ENCODE measurements at places on chromosomes 5 and 9. TPM values are rescaled to one million over a fixed set of nuclear protein-coding genes. Genes with fewer than 3 reads are reported as not detected.
A peak's percentile ranks its signal among the peaks of the same experiment; 100 is the strongest.

- H3K4me1 ChIP-seq, result no peaks in the 10 kb centered on the region
- H3K27me3 ChIP-seq, result peaks cover 19% of the 10 kb centered on the region
- peak overlapping the region; percentile 49 for H3K4me3 ChIP-seq
These were observed 861 bp downstream of the NTRK2 start for GRCh38 chr9:84670138-84671041.

DNA sequence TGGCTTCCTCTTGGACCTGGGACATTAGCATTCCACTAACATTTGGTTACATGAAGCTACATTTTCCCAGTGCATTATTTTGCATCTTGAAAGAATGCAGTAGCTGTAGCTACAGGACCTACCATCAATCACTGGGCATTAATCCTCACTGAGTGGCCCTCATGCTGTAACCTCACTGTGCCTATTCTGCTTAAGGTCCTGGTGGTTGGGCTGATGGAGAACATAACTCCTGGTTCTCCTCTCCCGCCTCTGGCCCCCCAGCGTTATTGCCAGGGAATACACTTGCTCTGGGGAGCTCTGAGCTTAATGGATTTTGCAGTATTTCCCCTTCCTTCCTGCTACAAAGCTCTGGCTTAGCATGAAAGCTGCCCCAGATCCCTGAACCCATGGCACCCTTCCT, 111.5 kb upstream of the EQTN start:
- H3K4me3 ChIP-seq, result no peak overlapping the region
- no peaks in the 10 kb centered on the region for H3K36me3 ChIP-seq
- no peak overlapping the region for H3K27ac ChIP-seq
- no peak for DNase-seq
- H3K4me1 ChIP-seq, result 0 out of 2 replicates have a peak, but pooled peaks cover 4% of the 10 kb centered on the region
- no peaks in the 10 kb centered on the region for H3K27me3 ChIP-seq

GRCh38 chr5:38725371-38725865, 120.4 kb upstream of the OSMR start:
- H3K27me3 ChIP-seq, result no peaks in the 10 kb centered on the region
- no peak overlapping the region for H3K27ac ChIP-seq
- H3K36me3 ChIP-seq, result no peaks in the 10 kb centered on the region
- peaks cover 2% of the 10 kb centered on the region for H3K4me1 ChIP-seq
- H3K4me3 ChIP-seq, result no peak overlapping the region
- no peak for DNase-seq

The PCDHB6 gene
- polyA plus RNA-seq, result 5.0 TPM

DNA sequence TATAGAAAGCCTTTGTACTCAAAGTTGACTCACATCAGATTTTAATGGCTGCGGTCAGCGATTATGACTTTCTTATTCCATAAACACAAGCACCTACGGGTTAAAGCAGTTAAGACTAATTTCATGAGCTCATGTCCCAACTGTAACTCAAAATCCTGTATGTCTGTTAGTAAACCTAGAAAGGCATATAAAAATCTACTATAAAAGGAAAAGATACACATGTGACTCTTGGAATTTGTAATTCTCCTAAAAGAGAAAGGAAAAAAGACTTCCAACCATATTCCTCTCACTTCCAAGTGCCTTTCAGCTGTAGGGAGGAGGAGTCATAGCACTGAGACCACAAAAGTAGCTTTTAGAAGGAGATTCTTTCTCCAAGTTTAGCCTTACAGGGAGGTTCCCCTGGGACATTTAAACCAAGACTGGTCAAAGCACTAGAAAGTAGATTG, 129.1 kb downstream of the EBF1 start:
- no peaks in the 10 kb centered on the region for H3K4me1 ChIP-seq
- DNase-seq, result no peak
- no peak overlapping the region for H3K27ac ChIP-seq
- H3K4me3 ChIP-seq, result no peak overlapping the region

- no peak overlapping the region for H3K27ac ChIP-seq
- no peaks in the 10 kb centered on the region for H3K4me1 ChIP-seq
- no peak for DNase-seq
- H3K36me3 ChIP-seq, result no peaks in the 10 kb centered on the region
- H3K27me3 ChIP-seq, result no peaks in the 10 kb centered on the region
These were observed 288.0 kb upstream of the ANKRD55 start for GRCh38 chr5:56520986-56521730.

The DNAI1 gene
- polyA plus RNA-seq, result 0.55 TPM

DNA sequence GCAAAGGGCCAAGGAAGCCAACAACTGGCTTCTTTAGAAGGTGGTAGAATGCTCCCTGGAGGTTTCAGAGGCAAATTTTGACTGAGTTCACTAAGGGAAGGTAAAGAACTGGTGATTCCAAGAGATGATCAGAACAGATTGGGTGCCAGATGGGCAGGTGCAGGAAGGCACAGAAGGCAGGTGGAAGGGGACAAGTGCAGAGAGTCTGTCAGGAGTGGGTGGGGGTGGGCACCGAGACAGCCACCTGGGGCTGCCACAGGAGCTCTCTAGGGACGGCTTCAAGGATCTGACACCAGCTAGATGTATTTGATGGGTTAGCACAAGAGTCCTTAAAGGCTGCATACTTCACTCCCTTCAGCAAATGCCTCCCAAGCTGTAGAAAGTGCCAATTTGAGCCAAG, 207.3 kb downstream of the PTTG1 start:
- H3K36me3 ChIP-seq, result no peaks in the 10 kb centered on the region
- no peak overlapping the region for H3K27ac ChIP-seq
- no peaks in the 10 kb centered on the region for H3K27me3 ChIP-seq
- DNase-seq, result no peak
- H3K4me1 ChIP-seq, result no peaks in the 10 kb centered on the region

- DNase-seq, result peak; percentile 30
- H3K4me1 ChIP-seq, result no peaks in the 10 kb centered on the region
- H3K36me3 ChIP-seq, result no peaks in the 10 kb centered on the region
- no peaks in the 10 kb centered on the region for H3K27me3 ChIP-seq
- no peak overlapping the region for H3K4me3 ChIP-seq
These were observed 402.9 kb downstream of the CYLC2 start for GRCh38 chr9:103397868-103398600.

GRCh38 chr5:167945542-167946384, 345.7 kb upstream of the WWC1 start:
- H3K27ac ChIP-seq, result no peak overlapping the region
- no peaks in the 10 kb centered on the region for H3K27me3 ChIP-seq
- H3K4me1 ChIP-seq, result no peaks in the 10 kb centered on the region
- no peaks in the 10 kb centered on the region for H3K36me3 ChIP-seq
- H3K4me3 ChIP-seq, result no peak overlapping the region
- DNase-seq, result no peak

Measured in SK-N-SH (cell line).